ENCODE measurements at places on chromosomes 3 and 15.

GRCh38 chr3:168341956-168342936, 246.5 kb upstream of the GOLIM4 start:
- DNase-seq = no peak

DNA sequence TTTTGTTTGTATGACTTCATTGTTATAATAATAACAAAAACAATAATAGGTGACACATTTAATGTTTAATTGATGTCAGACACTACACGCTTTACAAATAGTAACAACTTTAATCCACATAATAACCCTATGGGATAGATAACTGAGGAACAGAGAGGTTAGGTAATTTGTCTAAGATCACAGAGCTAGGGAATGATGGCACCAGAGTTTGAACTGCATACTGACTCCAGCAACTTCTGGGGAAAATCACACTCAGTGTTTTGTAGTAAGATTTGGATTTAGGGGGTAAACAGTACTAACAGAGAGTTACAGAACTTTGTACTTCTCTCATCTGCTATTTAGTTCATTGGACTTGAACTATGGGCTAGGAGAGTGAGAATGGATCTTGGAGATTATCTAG, 66.0 kb downstream of the CMSS1 start:
- no peak for DNase-seq

DNA sequence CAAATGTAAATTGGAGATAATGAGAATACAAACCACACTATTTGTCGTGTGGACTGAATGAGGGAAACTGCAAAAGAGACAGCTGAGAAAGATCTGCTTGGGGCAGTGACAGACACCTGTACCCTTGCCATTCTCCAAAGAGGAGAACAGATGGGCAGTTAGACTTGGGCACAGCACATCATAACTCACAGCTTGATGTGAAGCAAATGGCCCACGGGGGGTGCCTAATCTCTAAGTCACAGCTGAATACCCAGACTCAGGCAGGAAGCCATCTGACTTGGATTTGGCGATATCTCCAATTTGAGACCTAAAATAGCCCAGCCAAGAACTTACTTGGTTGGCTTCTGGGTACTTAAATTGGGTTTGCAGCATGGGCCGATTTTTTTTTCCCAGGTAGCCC, 10.0 kb upstream of the SLC6A11 start:
- no peak for DNase-seq

DNA sequence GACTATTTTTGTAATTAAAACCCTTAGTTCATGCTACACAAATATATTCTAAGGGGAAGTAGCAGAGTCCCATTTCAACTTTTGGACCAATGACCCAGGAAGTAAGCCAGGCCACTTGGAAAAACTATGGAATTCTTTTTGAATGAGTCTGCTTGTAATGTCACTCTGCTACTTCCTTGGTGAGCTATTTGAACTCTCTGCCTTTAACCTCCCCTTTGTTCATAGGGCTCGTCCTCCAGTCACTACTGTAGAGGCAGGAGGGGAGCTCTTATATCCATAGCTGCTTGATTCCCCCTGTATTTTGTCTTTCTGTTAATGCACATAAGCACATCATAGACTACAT, 119.6 kb downstream of the UACA start:
- no peak for DNase-seq

DNA sequence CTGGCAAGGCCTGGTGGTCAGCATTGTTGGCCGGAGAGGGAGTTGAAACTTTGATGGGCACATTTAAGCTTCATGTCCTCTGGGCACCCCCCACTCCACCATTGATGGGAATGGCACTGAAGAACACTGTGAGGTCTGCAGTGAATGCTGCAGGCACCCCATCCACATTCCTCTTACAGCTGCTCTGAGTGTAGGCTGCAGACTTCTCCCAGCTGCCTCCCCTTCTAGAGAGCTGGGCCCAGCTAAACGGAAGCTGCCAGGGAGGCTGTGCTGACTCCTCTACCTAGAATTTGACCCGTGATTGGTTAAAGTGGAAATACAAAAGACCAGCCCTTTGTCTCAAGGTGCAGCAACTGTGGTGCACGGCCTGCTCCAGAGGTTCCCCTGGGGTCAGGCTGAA, 10.6 kb downstream of the TMEM158 start:
- DNase-seq = no peak

- DNase-seq = peak; percentile 62
These were observed 27.2 kb downstream of the IQSEC1 start for GRCh38 chr3:13045904-13046568.

GRCh38 chr3:61719278-61719977, 158.1 kb downstream of the PTPRG start:
- DNase-seq = no peak

DNA sequence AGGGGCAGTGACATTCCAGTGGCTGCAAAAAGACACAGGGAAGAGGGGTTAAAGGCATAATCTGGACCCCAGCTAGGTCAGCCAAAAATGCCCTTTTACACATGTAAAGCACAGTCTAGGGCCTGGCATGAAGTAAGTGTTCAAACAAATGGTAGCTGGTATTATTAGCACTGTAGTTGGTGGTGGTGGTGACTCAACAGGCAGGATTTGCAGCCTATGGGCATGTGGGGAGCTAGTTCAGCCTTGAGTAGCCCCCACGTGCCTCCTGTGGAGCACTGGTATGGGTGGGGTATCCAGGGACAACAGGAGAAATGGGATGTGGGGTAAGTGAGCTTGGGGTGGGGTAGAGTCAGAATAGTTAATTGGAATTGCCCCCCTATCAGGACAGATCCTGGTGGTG, 27.6 kb downstream of the DNASE1L3 start:
- no peak for DNase-seq

GRCh38 chr3:197225579-197225978, 72.8 kb downstream of the DLG1 start:
- no peak for DNase-seq

DNA sequence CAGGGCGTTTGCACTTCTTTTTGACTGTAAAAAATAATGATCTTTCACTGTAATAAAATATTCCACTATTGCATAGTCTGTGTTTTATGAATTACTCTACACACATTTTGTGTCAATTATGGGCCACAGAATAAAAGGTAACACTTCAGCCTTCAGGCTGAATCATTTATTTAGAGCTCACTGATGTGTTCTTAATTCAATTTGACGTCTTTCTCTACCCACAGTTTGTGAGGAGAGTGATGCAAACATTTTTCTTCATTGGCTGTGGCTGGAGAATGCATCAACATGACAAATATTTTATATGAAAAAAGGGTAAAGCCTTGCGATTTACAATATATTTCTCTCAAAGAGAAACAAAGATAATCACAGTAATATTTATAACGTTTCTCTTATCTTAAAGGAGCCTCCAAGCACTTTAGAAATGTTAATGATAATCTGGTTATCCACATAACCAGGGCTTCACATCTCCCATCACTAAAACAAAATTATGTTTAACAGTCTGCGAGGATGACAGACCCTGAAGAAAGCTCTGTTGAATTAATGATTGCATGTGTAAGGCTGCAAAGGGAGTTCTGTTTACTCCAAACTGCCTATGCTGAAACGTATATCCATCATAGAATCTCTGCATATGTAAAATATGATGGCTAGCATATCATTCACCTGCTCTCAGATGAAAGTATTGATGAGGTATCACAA, 951.3 kb downstream of the ZPLD1 start:
- no peak for DNase-seq

DNA sequence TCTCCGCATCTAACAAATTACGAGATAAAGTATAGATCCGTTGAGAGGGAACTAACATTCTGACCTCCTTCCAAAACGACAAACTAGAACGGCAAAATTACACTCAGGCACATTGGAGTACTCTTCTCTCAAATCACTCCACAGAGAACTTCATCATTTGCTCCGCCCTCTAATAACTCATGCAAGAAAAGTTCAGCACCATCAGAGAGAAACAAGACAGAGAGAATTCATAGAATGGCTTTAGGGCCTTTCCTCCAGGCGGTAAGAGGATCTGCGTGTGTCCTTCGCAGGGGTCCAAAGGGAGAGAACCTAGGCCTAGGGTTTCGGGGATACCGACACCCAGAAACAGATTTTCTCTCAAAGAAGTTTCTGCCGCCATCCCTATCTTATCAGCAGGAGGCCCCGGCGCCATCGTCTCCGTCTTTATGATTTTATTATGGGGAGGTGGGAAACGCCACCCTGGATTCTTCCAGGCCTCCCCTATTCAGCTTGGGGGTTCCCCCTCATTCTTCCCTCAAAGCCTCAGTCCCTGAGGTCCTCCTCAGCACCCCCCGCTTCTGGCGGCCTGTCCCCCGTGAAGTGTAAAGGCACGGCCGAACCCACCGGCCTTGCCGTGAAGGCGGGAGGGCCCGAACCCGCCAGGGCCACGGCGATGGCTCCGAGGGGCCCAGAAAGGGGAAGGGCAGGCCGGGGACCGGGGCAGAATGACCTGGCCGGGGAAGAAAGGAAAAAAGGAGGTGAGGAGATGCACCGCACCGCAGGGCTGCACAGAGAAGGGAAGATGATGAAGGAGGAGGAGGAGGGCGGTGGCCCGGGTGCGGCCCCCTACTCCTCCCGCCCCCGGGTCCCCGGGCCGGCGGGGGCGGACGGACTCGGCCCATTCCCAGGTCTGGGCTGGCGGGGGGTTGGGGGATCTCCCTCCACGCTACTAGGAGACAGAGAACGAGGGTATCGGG, 768 bp downstream of the UBXN7 start:
- DNase-seq = peak; percentile 47

DNA sequence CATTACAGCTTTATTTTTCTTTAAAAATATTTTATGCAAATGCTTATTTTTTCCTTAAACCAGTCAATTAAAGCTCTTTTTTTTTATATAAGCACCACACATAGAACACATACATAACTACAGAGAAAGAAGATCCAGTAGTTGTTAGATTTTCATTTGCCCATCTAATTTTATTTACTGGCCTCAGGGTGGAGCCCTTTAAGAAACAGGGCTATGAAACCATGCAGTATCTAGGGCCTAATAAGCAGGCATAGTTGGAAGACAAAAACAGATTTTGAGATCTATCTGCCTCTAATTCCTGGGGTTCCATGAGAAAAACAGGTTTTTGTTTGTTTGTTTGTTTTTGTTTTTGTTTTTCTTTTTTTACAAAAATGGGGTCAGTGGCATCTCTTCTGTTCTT, 120.6 kb downstream of the BCHE start:
- DNase-seq = no peak

DNA sequence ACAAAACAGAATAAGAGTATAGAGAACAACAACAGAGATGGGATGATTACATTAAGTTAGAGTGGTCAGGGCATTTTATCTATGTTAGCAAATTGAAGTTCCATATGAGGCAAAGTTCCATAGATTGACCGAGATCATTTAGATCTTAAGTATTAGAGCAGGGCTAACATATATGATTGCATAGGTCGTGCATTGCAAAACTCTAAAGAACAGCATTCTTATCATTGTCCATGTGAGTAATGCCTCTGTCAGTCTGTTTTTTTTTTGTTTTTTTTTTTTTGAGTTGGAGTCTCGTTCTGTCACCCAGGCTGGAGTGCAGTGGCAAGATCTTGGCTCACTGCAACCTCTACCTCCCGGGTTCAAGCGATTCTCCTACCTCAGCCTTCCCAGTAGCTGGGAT, 341.7 kb upstream of the KCNH8 start:
- DNase-seq = no peak

GRCh38 chr3:21159543-21159906, 591.5 kb downstream of the ZNF385D start:
- DNase-seq = no peak

- DNase-seq = no peak
These were observed 76.1 kb upstream of the THBS1 start for GRCh38 chr15:39504808-39505207.

DNA sequence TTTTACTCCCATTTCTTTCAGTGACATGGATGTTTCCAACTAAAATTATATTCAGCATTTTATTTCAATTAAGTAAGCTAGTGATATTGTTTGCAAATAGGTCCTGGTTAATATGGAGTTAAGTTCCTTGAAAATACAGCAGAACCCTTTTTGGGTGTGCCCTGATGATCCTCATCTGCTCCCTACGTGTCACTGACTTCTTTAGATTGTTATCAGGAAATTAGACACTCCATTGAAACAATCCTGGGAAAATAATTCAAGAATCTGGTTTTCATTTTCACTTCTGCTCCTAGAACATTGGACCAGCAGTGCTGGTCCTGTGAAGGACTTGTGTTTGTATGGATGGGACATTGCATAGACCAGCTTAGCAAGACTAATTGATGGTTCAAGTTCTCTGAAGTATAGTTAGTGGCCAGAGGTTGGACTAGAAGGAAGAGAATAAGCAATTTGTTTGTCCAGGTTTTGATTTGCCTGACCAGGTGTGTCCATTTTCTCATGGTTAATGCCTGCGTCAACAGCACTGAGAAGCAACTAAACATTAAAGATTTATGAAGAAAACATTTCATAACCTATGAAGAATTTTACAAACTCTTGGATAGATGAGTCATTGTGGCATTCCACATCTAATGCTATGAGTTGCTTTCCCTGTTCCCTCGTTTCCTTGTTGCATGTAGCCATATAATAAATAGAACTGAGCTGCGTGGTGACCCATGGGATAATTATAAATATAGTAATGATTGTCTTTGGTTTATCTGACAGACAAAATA, 95.8 kb downstream of the ZPLD1 start:
- DNase-seq = no peak

- no peak for DNase-seq
These were observed 157.6 kb downstream of the UACA start for GRCh38 chr15:70605606-70606410.

GRCh38 chr3:60402931-60403330, 848.3 kb downstream of the FHIT start:
- DNase-seq = no peak

- DNase-seq = no peak
These were observed 32.9 kb upstream of the ZNF770 start for GRCh38 chr15:35020974-35021373.

GRCh38 chr3:179233043-179233442, 17.9 kb downstream of the KCNMB3 start:
- DNase-seq = no peak

DNA sequence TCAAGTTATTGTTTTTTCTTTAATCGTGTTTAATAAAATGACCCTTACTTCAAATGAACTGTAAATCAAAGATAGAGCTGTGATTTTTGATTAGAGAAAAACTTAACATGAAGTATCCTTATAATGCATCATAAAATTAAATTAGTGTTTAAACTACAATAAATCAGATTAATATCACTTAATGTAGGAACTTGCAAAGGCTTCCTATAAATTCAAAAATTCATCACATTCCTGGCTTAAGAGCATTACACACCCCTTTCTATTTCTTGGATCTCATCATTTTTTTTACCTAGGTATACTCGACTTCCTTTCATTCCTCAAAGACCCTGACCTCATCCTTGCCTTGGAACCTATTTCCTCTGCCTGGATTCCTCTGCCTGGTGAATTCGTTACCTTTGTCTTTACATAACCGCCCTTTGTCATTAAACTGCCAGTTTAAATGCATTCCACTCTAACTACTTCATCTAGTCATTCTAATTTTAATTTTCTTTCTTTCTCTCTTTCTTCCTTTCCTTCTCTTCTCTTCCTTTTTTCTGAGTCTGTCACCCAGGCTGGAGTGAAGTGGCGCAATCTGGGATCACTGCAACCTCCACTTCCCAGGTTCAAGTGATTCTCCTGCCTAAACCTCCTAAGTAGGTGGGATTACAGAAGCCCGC, 1244.5 kb downstream of the OTOL1 start:
- DNase-seq = no peak

All from inflammatory macrophage (primary cell).